Activated CD4-positive, alpha-beta T cell treated with anti-CD3 and anti-CD28 coated beads for 48 hours (primary cell): ENCODE measurements at places on chromosomes 3 and 15.

DNA sequence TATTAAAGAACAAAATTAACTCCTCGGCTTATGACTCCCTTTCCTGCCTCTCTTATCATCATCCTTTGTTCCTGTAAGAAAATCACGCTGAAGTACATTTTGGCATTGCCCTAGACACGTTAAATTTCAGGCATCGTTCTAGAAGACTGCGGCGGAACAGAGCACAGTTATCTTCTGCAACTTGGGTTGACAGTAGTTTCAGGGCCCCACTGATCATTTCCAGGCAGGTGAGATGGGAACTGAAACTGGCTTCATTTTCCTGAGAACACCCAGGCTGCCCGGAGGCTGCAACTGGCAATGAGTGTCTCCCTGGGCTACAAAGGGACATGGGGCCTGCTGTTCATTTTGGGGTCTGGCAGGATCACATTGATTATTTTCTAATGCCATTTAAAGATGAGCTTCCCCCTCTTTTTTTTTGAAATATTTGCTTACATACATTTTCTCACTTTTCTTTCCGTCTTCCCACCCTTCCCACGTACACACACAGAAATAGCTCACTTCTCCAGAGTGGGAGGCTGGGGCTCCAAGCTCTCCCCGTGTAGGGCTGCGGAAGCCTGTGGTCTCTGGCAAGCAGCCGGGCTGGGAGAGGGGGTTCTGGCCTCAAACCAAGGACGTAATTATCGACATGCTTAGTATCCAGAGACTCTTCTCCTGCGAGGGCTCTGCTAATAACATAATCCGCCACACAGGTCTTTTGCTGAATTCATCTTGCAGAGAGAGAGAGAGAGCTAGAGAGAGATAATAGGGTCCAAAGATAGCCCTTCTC is 267.4 kb downstream of the ABHD5 start:
- DNase-seq: no peak

DNA sequence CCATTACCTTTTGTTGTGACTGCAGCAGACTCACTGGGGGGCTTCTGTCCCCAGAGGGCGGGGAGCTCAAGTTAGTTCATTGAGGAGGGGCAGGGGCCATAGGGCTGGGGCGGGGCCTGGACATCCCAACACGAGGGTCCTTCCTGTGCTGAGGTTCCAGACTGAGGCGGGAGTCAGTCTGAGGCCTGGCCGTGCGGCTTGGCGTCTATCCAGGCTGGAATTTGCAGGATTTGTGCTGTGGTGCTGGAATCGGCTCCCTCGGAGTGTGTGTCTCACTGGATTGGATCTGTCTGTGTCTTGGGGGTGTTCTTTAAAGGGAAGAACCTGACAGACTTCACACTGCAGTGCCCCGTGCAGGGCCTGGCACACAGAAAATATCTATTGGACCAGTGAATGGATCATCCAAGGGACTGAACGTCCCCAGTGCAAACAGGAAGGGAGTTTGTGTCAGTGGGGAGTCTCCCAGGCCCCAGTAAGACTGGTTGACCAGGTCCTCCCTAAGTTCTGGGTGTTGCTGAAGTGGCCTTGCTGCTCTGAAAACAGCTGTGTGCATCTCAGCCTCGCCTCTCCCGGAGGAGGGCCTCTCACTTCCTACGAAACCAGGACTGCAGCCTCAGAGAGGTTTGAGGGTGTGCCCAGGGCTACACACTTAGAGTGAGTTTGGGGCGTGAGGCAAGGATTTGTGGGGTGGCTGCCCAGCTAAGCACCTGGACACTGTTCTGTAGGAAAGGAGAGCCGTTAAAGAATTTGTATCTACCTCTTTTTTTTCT is 26.1 kb downstream of the GOLGA6L2 start:
- no peak for DNase-seq

DNA sequence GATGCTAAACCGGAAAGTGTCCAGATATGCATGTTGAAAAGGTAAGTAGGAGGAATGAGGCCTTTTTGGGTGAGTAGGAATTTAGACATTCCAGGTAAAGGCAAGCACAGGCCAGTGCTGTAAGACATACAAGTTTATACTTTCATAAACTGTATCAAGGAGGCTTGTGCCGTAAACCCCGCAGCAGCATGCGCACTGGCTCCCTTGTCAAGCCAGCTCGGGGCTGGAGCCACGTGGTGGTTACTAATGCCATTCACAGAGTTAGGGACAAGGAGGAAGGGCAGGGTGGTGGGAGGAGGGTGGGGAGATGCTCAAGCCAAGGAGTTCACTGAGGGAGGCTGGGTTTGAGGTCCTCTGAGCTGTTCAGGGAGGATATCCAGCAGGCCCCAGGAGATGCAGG is 35.8 kb downstream of the PLD1 start:
- no peak for DNase-seq

GRCh38 chr3:179796421-179796820 is 143.6 kb downstream of the USP13 start:
- no peak for DNase-seq

GRCh38 chr3:141538568-141539240 is 51.9 kb downstream of the RASA2 start:
- no peak for DNase-seq

DNA sequence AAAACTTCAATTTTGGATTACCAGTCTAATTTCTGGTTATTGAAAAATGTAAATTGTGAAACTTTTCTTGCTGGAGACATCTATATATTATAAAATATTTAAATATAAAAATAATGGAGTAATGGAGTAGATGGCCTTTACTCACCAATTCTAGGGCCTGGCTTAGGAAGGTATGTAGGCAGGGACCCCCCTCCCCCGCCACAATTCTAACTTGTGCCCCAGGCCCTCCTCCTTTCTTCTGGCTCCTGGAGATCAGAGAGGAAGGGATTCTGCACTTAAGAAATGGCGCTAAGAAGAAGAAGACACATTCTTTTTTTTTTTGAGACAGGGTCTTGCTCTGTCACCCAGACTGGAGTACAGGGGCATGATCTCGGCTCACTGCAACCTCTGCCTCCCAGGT is 49.5 kb downstream of the CGNL1 start:
- no peak for DNase-seq

- DNase-seq: no peak
Measured at GRCh38 chr15:67366904-67367303, 112.3 kb downstream of the IQCH start.

DNA sequence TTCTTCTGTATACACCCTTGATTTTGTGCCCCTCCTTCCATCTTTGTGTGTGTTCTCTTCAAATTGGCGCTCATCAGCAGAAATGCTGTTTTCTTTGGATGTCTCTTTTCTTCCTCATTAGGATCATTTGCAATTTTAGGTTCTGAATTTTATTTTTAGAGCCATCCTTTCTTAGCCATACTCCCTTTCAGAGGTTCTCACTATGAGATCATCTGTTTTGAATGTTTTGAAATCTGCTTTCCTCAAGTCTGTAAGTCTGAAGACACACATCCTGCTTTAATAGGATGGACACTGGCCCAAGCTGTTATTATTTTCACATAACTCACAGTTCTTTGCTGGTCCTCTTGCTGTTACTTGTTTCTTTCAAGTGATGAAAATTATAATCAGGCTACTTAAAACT is 124.8 kb downstream of the BDH1 start:
- no peak for DNase-seq

- DNase-seq: no peak
Measured at GRCh38 chr15:27767918-27768640, 331.0 kb downstream of the OCA2 start.

GRCh38 chr3:73475175-73475574 is 149.6 kb downstream of the PDZRN3 start:
- no peak for DNase-seq

DNA sequence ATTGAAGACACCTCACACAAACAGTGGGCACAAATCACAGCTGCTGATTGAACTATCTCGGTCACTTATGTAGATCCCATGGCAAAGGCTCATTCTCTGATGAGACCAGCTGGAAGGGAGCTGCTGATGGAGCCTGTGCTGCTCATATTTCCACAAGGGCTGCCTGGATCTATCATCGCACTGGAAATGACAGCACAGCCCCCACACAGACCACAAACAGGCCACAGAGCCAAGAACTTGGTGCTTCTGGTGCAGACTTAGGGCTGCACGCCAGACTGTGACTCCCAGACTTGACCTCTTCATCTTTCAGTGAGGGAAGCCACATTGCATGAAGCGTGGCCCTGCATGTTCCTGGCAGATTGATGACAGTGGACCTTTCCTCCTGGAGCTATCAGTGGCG is 197.6 kb downstream of the MINAR1 start:
- DNase-seq: no peak

DNA sequence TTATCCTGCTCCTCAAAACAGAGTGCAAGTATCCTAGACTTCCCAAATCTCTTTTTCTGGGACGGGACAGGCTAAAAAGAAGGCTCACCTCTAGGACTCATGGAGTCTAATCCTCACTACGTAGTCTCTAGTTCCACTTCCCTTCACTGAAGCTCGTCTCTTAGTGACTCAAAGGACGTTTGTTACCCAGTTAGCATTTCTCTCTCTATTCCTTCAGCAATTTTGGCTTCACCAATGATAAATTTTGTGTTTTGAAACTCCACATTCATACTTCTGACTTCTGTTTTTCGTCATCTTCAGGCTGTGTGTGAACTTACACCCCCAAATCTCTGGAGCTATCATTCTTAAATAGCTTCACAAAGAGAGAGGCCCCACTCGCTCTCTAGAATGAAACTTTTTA is 627.1 kb downstream of the NAALADL2 start:
- DNase-seq: no peak

DNA sequence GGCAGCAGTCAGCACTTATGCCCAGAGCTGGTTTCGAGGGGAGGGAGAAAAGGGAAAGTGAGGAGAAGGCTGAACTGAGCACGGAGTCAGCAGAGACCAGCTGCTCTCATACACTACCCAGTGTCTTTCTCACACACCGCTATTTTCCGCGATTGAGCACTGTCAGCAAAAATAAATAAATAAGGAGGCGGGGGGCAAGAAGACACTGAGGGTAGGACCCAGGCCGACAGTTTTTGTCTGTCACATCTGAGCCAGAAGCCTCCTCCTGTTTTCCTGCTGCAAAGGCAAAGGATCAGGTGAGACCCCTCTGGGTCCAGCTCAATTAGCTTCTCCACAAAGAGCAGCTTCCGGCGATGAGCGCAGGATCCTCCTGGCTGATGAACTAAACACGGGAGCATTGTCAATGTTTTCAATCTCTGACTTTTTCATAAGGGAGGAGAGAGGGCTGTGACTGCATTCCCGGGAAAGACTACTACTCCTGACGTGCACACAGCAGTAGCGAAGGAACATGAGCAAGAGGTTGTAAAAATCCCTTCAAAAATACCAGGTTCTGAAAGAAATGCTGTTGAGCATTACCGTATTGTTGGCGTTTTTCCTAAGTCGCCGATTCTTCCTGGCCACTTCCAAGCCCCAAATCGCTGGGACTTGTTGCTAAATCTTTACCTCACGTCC is 1.3 kb downstream of the FRMD5 start:
- no peak for DNase-seq

DNA sequence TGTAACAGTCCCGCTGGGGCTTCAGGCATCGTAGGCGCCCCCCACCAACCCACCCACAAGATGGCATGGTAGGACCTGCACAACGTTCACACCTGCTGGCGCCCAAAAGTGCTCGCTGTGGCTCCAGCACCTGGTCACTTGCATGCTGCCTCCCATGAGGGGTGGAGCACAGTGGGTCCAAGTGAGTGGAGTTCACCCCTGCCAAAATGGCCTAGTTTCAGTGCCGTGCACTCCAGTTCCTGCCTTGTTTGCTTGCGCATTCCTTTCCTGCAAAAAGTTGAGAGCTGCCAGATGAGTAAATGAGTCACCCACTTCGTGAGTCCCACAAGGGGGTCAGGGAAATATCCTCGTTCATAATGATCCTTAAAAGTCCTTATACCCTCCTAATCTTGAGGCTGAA is 788.7 kb upstream of the DPPA4 start:
- DNase-seq: no peak
